ENCODE measurements at places on chromosomes 16 and 17. TPM values are rescaled to one million over a fixed set of nuclear protein-coding genes. Genes with fewer than 3 reads are reported as not detected.

DNA sequence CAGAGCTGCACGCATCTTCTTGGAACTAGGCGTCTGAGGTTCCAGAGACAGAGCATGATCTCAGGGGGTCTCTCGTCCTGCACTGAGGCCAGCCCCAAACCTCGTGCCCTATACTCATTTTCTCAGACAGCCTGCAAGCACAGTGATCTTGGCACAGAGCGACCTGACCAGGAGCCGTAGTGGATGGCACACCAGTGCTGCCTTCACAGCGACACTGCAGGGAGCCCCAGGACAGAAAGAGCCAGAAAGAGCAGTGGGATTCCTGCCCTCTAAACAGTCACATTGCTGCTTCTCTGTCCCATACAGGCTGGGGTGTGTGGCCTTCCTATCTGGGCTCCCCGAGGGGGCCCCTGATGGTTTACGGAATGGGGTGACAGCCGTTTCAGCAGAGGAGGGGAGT lies 131.0 kb downstream of the RBFOX3 start:
- no peak for DNase-seq

- DNase-seq, result no peak
Measured at GRCh38 chr17:78682363-78682762, 99.7 kb downstream of the CYTH1 start.

GRCh38 chr17:44587339-44587738 lies 30.1 kb downstream of the FZD2 start:
- DNase-seq, result no peak

DNA sequence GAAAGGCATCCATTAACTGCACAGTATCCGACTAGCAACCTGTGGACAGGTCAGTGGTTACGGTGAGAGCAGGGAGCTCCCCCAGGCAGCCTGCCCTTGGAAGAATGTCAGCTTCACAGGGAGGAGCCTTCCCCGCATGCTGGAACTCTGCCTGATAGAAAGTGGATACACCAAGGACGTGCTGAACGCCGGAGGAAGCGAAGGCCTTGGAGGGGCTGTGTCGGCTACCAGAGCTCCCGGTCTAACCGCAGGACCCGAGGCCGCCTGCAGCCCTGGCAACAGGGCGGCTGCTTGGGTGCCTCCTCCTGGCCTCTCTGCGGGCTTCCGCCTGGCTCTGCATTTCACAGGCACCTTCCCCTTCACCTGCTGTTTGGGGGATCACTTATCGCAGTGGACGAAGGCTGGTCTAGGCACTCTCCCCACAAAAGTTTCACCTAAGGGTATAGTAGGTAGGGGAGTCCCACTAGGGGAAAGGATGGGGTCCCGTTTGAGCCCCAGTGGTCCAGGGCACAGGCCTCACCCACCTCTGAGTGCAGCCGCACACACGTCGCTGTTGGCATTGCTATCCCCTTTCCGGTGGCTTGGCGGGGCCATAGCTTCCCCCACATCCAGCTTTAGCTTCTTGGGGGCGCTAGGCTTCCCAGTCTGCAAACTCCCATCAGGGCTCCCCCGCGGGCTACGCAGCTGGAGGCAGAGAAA lies 29.8 kb downstream of the PELP1 start:
- no peak for DNase-seq

DNA sequence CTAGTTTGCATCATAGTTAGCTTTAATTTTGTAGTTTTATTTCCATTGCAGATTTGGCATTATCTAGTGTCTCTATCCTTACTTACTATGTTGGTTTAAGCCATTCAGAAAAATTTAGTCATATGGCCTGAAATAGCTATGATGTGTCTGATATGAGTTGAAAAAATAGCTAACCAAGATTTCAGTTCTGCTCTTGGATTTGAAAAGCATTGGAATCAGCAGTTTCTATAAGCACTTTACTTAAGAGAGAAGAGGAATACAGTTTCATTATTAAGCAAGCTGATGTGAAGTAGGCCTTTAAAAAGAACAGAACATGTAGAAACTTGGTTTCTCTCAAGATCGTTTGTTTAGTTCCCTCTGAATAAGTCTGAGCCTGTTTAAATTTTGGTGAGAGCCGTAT lies 25.9 kb downstream of the LPCAT2 start:
- DNase-seq, result no peak

DNA sequence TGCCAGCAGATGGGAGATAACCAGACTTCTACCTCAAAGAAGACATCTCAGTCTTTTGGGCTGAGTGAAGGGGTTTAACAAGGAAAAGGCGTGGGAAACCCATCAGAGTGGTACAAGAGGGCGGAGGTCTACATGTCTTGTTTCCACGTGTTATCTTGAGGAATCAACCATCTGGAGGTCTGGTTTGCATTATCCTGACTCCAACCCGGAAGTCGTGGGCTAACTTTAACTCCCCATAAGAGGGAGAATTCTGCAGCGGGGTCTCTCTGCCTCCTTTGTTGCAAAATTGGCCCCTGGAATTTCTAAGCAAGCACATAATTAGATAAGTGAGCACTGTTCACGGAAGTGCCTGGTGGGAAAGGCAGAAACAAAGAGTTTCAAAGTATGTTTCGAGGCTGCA lies 398.7 kb upstream of the C16orf82 start:
- no peak for DNase-seq

- DNase-seq, result peak; percentile 72
Measured at GRCh38 chr16:57538235-57538721, 1.9 kb upstream of the CCDC102A start.

GRCh38 chr17:41580687-41581365 lies 5.9 kb downstream of the KRT14 start:
- DNase-seq, result no peak

GRCh38 chr16:50844840-50845239 lies 103.0 kb downstream of the CYLD start:
- DNase-seq, result no peak

GRCh38 chr17:72426321-72426720 lies 305.5 kb downstream of the SOX9 start:
- DNase-seq, result no peak

- no peak for DNase-seq
Measured at GRCh38 chr17:19263641-19264051, 26.5 kb downstream of the EPN2 start.

GRCh38 chr16:66947302-66948065 lies 12.2 kb downstream of the CES2 start:
- peak; percentile 91 for DNase-seq

- DNase-seq, result no peak
Measured at GRCh38 chr16:79006206-79006605, 594.3 kb downstream of the MAF start.

DNA sequence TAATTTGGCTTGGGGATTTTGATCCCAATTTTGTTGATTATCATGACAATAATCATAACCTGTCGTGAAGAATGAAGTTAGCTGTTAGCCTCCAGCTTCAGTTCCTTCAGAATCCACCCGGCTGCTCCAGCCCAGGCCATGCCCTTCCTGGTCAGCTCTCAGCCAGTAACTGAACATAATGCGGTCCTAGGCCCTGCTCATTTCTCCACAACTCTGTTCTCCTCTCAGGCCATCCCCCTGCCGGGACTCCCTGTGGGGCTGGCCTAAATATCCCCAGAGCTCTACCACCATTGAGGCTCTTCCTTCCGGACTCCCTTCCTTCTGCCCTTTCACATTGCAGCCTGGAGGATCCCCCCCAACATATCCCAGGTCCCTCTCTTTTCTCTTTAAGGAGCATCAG lies 833.4 kb upstream of the GOT2 start:
- no peak for DNase-seq

Gene LITAFD
- not detected for total RNA-seq

Gene DPH1
- total RNA-seq, result 31.1 TPM

Gene ADORA2B
- 0.24 TPM for total RNA-seq

Gene SPNS2
- 0.15 TPM for total RNA-seq

Gene MMP2
- total RNA-seq, result not detected

Gene ABCA8
- total RNA-seq, result not detected

Gene CDYL2
- 34.1 TPM for total RNA-seq

Gene SHISA9
- not detected for total RNA-seq

All from activated CD4-positive, alpha-beta memory T cell treated with anti-CD3 and anti-CD28 coated beads for 36 hours (primary cell).